ENCODE measurements at places on chromosomes 6 and 20.

GRCh38 chr6:35728683-35729678 is 7.9 kb upstream of the ARMC12 start:
- no peak for DNase-seq

DNA sequence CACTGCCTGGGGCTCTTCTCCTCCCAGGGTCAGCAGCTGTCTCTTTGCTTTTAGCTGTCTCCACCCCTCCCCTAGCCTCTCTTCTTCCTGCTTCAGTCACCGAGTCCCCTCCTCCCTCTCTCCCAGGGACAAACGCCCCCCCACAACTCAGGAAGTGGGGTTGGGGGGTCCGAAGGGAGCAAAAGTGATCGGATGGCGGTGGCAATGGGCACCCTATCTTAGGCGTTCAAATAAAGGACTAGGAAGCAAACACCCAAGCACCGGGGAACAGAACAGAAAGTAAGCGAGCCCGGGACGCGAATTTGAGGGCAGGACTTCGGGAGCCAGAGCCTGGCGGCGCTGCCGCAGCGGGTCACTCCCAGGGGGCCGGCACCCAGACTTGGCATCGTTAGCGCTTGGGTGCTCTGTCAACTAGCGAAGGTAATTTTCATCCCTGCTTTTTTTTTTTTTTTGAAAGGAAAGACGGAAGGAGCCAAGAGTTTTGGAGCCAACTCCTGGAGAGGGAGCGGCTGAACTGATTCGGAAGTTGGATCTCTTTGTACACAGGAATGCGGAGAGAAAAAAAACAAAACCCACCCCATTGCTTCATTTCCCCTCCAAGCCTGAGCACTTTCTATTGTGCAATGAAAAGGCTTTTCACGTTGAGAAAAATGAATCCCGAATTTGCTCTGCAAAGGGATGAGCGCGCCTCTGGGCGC is 815 bp upstream of the ITPR3 start:
- DNase-seq: peak; percentile 49

GRCh38 chr6:141848029-141848890 is 284.5 kb upstream of the GJE1 start:
- no peak for DNase-seq

DNA sequence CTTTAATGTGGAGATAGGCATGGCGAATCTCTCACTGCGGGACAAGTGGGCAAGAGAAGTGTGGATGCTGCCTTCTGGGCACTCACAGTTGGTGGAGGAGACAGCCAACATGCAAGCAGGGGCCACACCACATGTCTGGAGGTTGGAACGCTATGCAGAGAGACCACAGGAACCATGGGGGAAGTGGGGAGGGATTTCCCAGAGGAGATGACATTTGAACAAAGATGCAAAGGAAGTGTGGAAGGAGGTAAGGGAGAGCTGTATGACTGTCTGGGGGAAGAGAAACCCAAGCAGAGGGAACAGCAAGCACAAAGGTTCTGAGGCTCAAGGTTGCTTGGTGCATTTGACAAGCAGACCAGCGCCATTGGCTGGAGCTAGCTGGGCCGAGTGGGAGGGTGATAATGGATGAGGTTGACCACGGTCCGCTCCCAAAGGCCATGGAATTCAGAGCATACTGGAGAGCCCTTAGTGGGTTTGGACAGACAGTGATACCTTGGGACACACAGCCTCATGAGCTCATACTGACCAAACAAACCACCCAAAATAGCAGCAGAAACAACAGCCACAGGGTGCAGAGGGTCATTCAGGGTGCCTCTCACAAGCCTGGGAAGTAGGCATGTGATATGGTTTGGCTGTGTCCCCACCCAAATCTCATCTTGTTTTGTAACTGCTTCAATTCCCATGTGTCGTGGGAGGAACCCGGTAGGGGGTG is 7.6 kb upstream of the FAM110A start:
- no peak for DNase-seq

DNA sequence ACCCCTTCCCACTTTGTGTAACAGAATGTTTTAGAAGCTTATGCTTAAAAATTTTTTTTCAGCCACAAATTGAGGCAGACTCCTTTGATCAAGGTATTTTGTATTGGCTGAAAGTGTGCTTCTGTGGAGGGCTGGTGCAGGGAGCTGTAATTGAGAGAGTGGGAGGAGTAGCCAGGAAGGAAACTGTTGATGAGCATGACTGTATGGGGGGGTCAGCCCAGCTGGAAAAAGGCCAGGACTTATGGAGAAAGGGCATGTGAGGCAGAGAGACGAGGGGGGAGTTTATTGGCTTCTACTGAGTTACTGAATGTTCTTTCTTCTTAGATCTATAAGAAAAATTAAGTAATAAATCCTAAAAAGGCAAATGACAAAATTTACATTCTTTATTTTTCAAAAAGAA is 13.4 kb downstream of the RFPL4B start:
- DNase-seq: no peak

- DNase-seq: peak; percentile 20
Observed at GRCh38 chr6:39330057-39330456, 7.6 kb upstream of the KCNK16 start.

Data from adrenal gland (tissue), 19 donors.